CD4-positive, alpha-beta memory T cell (primary cell): ENCODE measurements at places on chromosomes 12 and 14. TPM values are rescaled to one million over a fixed set of nuclear protein-coding genes. Genes with fewer than 3 reads are reported as not detected.

- no peaks in the 10 kb centered on the region for H3K4me1 ChIP-seq
- no peaks in the 10 kb centered on the region for H3K27me3 ChIP-seq
- H3K27ac ChIP-seq, result no peak overlapping the region
- no peak for DNase-seq
Measured at GRCh38 chr12:5096241-5096924, 52.7 kb downstream of the KCNA5 start.

DNA sequence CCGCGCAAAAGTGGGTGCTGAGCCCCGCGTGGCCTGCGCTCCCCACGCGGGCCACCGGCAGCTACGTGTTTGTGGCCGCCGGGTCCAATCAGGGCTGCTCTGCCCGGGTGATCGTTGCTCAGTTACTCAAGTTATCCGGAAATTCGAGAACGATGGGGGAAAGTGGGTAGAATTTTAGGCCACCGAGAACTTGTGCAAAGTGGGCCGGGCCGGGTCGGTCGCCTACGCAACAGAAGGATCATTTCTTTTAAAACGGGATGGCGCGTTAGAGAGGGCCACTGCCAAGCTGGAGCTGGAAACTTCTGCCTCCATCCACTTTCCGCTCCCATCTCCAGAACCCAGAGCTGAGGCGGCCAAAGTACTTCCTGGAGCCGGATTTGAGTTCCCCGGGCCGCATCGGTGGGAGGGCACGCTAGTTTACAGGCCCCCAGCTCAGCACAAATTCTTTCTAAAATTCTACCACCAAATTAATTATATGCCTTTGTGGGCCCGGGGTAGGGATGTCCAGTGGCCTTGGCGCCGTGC lies 3.5 kb downstream of the RFX4 start:
- no peak overlapping the region for H3K27ac ChIP-seq
- peaks cover 14% of the 10 kb centered on the region for H3K4me1 ChIP-seq
- no peaks in the 10 kb centered on the region for H3K36me3 ChIP-seq
- no peak overlapping the region for H3K4me3 ChIP-seq
- DNase-seq, result no peak

- DNase-seq, result no peak
- H3K36me3 ChIP-seq, result no peaks in the 10 kb centered on the region
- H3K4me1 ChIP-seq, result no peaks in the 10 kb centered on the region
- H3K27ac ChIP-seq, result no peak overlapping the region
- H3K4me3 ChIP-seq, result no peak overlapping the region
Measured at GRCh38 chr12:92639017-92639416, 63.8 kb upstream of the PLEKHG7 start.

TMPRSS12 gene
- not detected for total RNA-seq

DNA sequence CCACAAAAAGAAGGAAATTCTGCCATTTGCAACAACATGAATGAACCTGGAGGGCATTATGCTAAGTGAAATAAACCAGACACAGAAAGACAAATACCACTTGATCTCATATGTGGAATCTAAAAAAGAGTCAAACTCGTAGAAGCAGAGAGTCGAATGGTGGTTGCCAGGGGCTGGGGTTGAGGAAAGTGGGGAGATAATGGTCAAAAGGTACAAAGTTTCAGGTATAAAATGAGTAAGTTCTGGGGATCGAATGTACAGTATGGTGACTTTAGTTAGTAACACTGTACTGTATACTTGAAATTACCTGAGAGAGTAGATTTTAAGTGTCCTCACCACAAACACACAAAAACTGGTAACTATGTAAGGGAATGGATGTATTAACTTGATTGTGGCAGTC lies 129.4 kb downstream of the PPM1H start:
- DNase-seq, result no peak
- no peak overlapping the region for H3K27ac ChIP-seq
- H3K4me3 ChIP-seq, result no peak overlapping the region
- no peaks in the 10 kb centered on the region for H3K27me3 ChIP-seq

GAS2L3 gene
- total RNA-seq, result 0.64 TPM

HHIPL1 gene
- 0.42 TPM for total RNA-seq

DNA sequence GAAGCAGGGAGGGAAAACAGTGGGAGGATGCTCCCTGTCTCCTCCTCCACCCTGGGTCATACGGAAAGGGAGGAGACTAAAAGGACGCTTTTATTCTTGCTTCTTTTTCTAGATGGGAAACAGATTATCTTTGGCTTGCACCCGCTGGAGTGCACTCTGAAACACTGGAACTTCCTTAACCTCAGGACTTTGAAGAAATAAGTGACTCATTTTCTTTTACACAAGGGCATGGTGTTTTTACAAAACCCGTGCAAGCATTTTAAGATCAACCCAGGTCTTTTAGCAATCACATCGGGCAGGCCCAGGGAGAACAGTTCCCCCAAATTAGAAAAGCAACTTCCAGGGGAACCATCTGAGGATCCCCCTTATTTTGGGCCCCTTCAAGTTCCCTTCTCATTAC lies 80.9 kb upstream of the TSPAN11 start:
- no peak overlapping the region for H3K27ac ChIP-seq
- no peak for DNase-seq
- H3K4me3 ChIP-seq, result no peak overlapping the region
- no peaks in the 10 kb centered on the region for H3K27me3 ChIP-seq
- no peaks in the 10 kb centered on the region for H3K36me3 ChIP-seq
- H3K4me1 ChIP-seq, result no peaks in the 10 kb centered on the region

GRCh38 chr12:26939192-26939832 lies 1.0 kb downstream of the FGFR1OP2 start:
- DNase-seq, result peak; percentile 40
- H3K36me3 ChIP-seq, result no peaks in the 10 kb centered on the region
- peak overlapping the region; percentile 82 for H3K4me3 ChIP-seq
- H3K4me1 ChIP-seq, result peaks cover 71% of the 10 kb centered on the region

GRCh38 chr12:34390846-34391700 lies 368.8 kb downstream of the ALG10 start:
- no peaks in the 10 kb centered on the region for H3K27me3 ChIP-seq
- no peak for DNase-seq
- no peak overlapping the region for H3K27ac ChIP-seq
- no peaks in the 10 kb centered on the region for H3K36me3 ChIP-seq
- H3K4me3 ChIP-seq, result no peak overlapping the region
- H3K4me1 ChIP-seq, result no peaks in the 10 kb centered on the region

BDKRB1 gene
- total RNA-seq, result not detected
